Activated CD4-positive, alpha-beta T cell treated with anti-CD3 and anti-CD28 coated beads, Interleukin-2, Interleukin-4, amounts not matched to agents 100 ng/mL and 50 ng/mL, durations not matched to agents 16 hours and 8 hours (primary cell): ENCODE measurements at places on chromosomes 12 and 14.
A peak's percentile ranks its signal among the peaks of the same experiment; 100 is the strongest.

DNA sequence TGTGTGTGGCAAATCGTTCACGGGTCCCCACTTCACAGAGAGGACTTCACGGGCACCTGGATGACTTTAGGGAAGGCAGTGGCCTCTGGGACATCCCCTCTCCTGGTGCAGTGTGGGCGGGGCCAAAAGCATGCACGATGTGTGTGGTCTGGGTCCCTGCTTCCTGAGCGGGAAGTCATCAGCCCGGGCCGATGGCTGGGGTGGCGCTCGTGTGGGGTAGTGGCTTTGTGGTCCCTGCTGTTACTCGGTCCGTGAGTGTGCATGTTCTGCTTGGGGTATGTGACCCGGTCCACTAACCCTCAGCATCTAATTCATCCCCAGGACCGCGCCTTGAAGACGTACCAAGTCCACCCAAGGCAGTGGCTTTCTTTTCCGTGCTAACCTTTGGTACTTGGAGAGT lies 142.5 kb upstream of the RTL1 start:
- no peak for DNase-seq

- no peak for DNase-seq
Measured at GRCh38 chr12:124385219-124385969, 90.5 kb downstream of the RFLNA start.

DNA sequence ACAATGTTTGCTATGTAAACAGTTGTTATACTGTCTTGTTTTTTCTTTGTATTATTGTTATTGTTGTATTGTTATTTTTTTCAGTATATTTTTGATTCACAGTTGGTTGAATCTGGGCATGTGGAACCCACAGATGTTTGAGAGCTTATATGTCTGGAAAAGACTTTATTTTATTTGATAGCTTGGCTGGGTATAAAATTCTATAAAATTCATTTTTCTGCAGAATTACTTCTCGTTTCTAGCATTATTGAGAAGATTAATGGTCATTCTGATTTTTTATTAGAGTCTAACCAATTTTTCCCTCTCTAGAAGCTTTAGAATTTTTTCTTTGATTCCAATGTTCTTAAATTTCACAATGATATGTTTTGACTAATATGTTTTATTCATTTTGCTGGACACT lies 188.6 kb downstream of the CRADD start:
- no peak for DNase-seq

DNA sequence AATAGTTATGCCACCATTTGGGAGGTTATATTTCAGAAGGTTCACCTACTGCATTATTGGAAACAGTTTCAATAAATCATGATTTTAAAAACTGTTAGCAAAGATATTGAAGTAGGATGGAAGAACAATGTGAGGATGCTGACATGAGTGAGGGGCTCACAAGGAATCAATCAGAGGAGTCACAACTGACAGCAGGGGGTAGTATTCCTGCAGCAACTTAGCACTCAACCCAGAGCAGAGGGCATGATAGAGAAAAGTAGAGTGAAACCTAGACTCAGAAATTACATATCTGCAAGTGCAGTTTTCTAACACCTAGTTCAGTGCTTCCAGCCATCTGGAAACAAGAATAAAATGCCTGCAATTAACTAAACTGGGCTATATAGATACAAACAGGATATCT lies 772.5 kb upstream of the USP15 start:
- no peak for DNase-seq

GRCh38 chr12:11795913-11796459 lies 146.5 kb downstream of the ETV6 start:
- DNase-seq, result no peak

DNA sequence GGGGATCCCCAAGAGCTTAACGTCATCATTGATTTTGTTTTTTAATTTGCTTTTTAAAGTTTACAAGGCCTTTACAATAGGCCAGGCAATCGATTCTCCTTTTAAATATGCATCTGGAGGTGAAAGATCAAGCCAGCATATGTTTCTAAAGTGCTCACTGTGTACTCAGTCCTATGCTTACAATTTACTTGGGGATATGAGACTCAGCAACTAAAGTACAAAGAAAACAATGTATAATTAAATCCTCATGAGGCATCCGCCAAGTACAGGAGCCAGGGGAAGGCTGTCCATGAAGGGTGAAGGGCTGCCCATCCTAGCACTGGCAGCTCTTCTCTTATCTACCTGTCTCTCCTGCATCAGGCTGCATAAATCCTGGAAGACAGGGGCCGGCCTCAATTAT lies 11.8 kb downstream of the CCDC92 start:
- DNase-seq, result no peak

DNA sequence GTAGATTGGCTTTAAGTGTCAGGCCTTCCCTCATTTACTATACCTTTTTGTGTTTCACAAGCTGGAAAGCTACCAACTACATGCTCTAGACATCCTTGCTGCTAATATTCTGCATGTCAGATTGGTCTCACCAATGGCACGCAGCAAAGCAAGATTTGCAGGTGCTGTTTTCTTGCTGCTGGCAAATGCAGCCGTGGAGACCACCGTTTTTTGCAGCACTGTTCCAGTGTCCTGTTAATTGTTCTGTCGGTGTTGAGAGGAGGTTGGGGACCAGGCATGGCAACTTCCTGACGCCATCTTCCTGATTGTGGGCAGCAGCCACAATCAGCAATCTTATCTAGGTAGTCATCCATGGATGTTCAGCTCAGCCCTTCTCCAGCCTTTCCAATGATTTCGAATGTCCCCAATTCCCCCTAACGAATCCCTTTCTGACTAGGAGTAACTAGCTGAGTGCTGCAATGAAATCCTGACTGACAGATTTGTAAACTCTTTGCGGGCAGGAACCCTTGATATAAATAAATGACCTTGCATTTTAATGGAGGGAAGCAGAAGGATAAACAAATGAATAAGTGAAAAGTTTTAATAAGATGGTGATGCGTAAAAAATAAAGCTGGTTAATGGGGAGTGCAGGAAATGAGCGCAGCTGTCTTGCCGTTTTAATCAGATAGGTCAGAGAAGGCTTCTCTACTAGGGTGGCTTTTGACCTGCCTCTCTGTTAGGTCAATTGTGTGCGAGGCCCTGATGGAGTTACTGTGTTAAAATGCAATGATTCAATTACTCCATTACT lies 574 bp upstream of the CRADD start:
- DNase-seq, result no peak

DNA sequence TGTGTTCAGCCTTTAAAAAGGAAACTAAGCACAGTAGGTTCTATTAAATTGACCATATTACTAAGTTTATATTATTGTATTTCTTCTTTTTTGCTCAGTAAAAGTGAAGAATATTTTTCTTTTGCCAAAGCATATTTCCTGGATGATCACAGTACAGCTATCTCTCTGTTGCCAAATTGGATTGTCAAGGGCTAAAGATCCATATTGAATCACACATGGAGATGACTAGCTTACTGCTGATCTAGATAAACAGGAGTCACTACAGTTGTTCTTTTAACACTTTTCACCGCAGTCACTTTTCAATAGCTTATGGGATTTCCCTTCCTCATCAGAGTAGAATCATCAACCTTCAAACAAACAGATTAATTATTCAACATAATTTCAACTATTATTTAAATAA lies 78.6 kb downstream of the LRRC9 start:
- no peak for DNase-seq

DNA sequence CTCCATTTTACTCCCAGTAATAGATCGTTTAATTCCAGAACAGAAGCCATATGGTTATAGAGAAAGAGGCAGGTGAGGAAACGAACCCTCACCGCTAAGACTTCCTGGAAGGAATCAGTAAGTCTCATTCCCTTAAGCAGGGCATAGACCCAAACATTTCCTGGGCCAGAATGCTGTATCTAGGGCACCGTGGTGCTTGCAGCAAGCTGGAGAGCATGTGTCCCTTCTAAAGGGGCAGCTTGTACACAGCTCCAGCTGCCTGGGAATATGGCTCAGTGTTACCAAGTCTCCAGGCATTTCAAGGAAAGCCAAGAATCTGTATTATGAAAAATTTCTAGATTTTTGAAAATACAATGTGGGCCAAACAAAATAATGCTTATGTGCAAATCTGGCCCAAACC lies 73.4 kb downstream of the PPM1H start:
- DNase-seq, result no peak

DNA sequence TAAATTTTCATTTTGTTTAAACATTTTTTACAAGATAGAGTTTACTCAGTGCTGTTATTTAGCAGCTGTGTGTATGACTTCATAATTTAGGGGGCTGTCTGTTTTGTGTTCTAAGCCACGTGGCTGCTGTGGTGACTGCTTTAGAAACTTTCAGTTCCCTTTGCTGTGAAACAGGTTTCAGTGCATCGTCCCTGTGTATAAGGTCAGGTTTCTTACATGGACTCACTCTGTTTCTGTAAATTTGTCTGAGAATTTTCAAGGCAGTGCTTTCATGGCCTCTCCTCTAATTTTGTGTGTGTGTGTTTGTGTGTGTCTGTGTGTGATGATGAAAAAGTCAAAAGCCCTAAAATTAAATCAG lies 32.4 kb downstream of the BICD1 start:
- DNase-seq, result peak; percentile 52

GRCh38 chr14:44895716-44896115 lies 66.0 kb downstream of the KLHL28 start:
- DNase-seq, result no peak

DNA sequence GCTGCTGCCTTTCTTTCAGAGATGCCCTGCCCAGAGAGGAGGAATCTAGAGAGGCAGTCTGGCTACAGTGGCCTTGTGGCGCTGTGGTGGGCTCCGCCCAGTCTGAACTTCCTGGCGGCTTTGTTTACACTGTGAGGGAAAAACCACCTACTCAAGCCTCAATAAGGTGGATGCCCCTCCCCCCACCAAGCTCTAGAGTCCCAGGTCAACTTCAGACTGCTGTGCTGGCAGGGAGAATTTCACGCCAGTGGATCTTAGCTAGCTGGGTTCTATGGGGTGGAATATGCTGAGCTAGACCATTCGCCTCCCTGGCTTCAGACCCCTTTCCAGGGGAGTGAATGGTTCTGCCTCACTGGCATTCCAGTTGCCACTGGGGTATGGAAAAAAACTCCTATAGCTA lies 25.6 kb downstream of the SPATA7 start:
- no peak for DNase-seq

DNA sequence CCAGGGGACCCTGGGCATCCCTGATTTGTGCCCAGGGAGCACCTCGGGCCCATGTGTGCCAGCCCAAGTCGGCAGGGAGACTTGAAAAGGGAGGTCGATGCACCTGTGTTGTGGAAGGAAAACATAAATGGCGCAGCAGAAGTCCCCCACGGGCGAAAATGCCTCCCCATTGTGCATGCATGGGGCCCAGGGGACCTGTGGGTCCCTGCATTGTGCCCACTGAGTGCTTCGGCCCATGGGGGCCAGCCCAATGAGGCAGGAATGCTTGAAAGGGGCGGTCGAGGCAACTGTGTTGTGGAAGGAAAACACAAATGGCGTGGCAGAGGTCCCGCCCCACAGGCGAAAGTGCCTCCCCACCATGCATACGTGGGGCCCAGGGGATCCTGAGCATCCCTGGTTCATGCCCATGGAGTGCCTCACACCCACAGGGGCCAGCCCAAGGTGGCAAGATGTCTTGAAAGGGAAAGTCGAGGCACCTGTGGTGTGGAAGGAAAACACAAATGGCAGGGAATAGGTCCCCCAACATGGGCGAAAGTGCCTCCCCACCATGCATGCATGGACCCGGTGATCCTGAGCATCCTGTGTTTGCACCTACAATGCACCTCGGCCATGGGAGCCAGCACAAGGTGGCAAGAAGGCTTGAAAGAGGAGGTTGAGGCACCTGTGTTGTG lies 368.0 kb downstream of the ALG10 start:
- no peak for DNase-seq

GRCh38 chr14:60648934-60649874 lies at the start of gene SIX1:
Gene SIX1, minus strand, starts transcription at chr14:60649477. Its CDS starts 288 bp downstream, at chr14:60649189.
- DNase-seq, result peak; percentile 31

DNA sequence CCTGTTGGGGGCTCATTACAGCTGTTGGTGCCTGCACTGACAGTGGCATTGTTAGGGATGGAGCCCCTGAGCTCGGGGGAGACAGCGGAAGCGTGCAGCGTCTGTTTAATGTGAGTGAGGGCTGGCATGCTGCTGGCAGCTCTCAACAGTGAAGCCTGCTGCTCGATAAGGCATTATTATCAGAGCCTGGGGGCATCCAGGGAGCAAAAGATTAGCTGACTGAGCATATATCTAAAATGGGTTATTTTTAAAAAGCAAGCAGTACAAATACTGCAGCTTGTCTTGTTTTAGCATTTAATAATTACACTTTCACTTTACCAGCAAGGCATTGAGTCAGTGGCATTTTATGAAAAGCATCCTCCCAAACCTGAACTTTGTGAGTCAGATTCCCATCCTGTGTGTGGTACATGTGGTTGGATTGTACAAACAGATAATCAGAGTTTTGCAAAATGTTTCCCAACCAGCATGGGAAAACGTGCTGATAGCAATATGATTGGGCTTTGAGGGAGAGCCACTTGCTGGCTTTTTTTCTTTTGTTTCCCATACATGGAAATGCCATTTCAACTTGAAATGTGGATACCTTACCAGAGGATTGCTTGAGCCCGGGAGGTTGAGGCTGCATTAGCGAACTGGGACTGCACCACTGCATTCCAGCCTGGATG lies 150.8 kb downstream of the PRKCH start:
- peak; percentile 91 for DNase-seq

- DNase-seq, result peak; percentile 72
Measured at GRCh38 chr14:77181603-77182437, at the start of gene TMEM63C. Gene TMEM63C, plus strand, starts transcription at chr14:77181798. Its CDS starts 37,016 bp downstream, at chr14:77218814.
